Activated CD4-positive, alpha-beta memory T cell treated with anti-CD3 and anti-CD28 coated beads for 36 hours (primary cell): ENCODE measurements at places on chromosomes 2 and 18.

DNA sequence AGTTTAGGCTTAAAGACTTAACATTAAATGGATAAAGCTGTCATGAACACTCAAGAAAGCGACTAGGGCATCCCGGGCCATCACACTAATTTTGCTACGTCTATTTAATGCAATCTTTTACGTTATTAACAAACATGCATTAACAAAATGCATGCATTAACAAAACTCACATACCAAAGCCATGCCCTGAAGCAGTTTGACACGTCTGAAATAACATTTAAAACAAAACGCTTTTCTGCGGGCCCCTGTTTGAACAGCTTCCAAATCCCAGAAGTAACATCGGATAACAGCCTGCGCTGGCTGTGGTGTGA lies 458 bp downstream of the B4GALT6 start:
- H3K4me3 ChIP-seq = peak overlapping the region; percentile 79
- H3K27ac ChIP-seq = peak overlapping the region; percentile 45
- peaks cover 41% of the 10 kb centered on the region for H3K27me3 ChIP-seq
- peaks cover 24% of the 10 kb centered on the region for H3K4me1 ChIP-seq
- DNase-seq = no peak
- H3K36me3 ChIP-seq = no peaks in the 10 kb centered on the region

DNA sequence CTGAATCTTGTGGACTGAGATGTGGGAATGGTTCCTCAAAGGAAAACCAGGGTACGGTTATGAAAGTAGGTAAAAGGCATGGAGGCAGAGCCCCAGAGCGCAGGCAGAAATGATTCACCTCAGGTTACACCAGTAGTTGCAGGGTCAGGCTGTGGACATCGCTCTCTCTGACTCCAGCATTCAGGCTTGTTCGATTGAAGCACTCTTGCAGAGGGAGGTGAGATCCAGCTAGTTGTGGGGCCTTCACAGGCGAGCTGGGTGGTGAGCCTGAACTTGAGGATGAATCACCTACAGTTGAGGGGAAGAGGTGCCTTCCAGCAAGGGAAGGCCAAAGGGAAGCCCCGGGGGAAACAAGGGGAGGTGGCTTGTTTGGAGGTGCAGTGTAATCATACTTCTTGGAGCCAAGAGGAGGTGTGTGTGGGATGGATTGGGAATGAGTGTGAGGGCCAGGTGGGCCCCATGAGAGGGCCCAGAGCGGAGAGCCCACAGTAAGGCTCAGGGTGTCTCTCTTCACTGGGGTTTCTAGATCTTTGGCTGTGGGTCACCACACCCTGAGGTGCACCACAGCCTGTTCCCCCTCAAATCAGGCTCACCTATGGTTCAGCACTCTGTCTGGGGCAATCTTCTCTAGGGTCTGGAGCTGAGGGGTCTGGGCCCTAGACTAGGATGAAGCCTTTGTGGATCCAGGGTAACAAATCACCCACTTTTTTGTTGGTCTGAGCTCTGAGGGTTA lies 48.5 kb upstream of the MCFD2 start:
- no peak overlapping the region for H3K4me3 ChIP-seq
- DNase-seq = no peak
- no peaks in the 10 kb centered on the region for H3K27me3 ChIP-seq

DNA sequence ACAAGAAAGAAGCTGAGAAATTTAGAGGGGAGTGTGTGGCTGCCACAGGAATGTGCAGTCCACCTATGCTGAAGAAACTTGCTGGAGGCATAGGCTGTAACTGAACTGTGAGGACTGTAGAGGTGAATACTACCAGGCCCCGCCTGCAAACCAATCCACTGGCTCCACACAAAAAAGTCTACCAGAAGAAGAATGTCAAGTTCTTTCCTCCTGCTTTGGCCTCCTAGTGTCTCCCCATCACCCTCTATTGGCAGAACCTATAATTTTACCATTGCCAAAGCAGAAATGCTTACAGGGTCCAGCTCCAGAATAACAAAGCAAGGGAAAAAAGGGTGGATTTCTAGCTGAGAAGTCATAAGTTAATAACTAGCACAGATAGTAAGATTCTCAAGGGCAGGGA lies 5.9 kb upstream of the ATP5MC3 start:
- H3K4me3 ChIP-seq = no peak overlapping the region
- DNase-seq = no peak
- no peaks in the 10 kb centered on the region for H3K36me3 ChIP-seq
- peaks cover 17% of the 10 kb centered on the region for H3K27me3 ChIP-seq
- H3K4me1 ChIP-seq = no peaks in the 10 kb centered on the region

DNA sequence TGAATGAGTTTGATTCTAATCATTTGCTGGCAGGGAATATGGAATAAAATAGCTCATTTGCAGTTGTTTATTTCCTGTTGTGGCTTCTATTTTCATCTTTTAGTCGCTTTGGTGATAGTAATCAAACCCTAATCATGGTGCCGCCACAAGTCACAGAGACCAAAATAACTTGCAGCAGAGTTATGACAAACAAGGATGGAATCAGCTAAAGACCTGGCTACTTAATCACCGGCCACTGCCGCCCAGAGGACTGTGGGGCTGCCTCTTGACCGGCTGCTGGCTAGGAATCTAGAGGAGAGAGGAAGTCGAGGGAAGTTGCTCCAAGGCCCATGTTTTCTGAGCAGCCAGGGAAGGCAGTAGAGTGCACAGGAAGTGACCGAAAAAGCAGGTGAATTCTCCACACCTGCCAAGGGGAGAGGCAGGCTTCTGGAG lies 5.1 kb upstream of the SMAD7 start:
- H3K4me1 ChIP-seq = peaks cover 18% of the 10 kb centered on the region
- peak overlapping the region; percentile 62 for H3K27ac ChIP-seq
- no peaks in the 10 kb centered on the region for H3K27me3 ChIP-seq
- peaks cover under 1% of the 10 kb centered on the region for H3K36me3 ChIP-seq
- no peak for DNase-seq

DNA sequence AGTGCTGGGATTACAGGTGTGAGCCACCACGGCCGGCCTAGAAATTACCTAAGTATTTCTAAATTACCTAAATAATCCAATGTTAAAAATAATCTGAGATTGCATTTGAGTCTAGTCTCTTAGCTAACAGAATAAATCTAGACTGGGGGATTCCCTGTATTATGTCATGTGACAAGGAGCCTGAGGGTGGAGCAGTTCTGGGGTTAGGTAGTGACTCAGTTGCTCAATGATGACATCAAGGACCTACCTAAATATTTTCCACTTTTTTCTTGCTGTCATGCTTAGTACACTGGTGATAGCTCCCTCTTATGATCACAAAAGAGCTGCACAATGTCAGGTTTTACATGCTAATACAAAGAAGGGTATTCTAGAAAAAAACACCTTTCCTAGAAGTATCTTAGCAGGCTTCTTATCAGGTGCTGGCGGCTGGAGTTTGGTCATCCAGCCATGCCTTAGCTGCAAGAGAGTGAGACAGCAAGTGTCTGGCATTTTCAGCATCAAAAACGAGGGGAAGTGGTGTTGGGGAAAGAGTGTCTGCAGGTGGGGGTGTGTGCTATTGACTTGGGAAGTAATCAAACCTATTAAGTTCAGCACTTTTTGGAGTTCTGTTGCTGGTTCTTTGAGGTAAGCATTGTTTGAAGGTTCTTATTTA lies 17.5 kb upstream of the CEP192 start:
- peaks cover 38% of the 10 kb centered on the region for H3K36me3 ChIP-seq
- no peak for DNase-seq
- H3K4me3 ChIP-seq = no peak overlapping the region
- no peak overlapping the region for H3K27ac ChIP-seq
- H3K4me1 ChIP-seq = peaks cover 2% of the 10 kb centered on the region
- H3K27me3 ChIP-seq = no peaks in the 10 kb centered on the region

- no peak overlapping the region for H3K27ac ChIP-seq
- H3K4me3 ChIP-seq = no peak overlapping the region
- no peaks in the 10 kb centered on the region for H3K4me1 ChIP-seq
- no peak for DNase-seq
Observed at GRCh38 chr18:61719671-61720070, 173.1 kb downstream of the RNF152 start.

- DNase-seq = no peak
- H3K27ac ChIP-seq = no peak overlapping the region
- H3K4me1 ChIP-seq = no peaks in the 10 kb centered on the region
- H3K27me3 ChIP-seq = peaks cover 9% of the 10 kb centered on the region
Observed at GRCh38 chr2:240155048-240155744, 14.7 kb upstream of the OTOS start.

DNA sequence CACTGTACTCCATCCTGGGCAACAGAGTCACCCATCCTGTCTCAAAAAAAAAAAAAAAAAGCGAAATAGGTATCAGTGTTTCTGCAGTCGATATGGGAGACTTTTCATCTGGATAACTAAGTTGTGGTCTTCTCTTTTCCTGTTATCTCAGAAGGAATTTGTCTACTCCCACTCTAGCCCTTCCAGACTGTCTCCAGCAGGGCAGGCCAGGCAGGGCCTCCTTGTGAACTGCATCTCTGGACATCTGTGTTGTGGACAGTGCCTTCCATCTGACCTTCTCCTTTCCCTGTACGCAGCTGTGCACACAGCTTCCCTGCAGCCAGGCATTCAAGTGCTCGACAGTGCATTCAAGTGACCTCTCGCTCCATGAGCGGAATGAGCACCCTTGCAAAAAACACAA lies 110.2 kb downstream of the CABLES1 start:
- no peaks in the 10 kb centered on the region for H3K36me3 ChIP-seq
- no peak for DNase-seq
- H3K4me1 ChIP-seq = no peaks in the 10 kb centered on the region
- no peaks in the 10 kb centered on the region for H3K27me3 ChIP-seq
- H3K4me3 ChIP-seq = no peak overlapping the region

DNA sequence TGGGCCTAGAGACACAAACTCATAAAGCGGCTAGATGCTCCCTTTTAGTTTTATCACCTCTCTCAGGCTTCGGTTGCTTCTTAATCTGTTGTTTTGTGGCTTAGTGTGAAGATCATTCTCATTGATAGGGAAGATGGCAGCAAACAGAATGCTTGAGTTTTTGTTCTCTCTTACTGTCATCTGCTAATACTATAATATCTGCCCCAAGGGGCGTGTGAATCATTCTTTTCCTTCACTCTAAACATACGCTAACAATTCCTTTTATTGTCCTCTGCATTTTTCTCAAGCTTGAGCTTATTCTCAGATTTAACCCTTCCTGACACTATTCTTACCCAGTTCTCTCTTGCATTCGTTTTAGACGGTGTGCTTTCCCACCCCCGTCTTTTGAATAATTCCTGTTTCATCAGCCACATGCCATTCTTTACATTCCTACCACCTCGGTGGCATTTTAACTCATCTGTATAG lies 323.9 kb upstream of the NRP2 start:
- H3K4me1 ChIP-seq = no peaks in the 10 kb centered on the region
- no peak for DNase-seq
- no peak overlapping the region for H3K4me3 ChIP-seq
- H3K36me3 ChIP-seq = no peaks in the 10 kb centered on the region
- no peak overlapping the region for H3K27ac ChIP-seq

DNA sequence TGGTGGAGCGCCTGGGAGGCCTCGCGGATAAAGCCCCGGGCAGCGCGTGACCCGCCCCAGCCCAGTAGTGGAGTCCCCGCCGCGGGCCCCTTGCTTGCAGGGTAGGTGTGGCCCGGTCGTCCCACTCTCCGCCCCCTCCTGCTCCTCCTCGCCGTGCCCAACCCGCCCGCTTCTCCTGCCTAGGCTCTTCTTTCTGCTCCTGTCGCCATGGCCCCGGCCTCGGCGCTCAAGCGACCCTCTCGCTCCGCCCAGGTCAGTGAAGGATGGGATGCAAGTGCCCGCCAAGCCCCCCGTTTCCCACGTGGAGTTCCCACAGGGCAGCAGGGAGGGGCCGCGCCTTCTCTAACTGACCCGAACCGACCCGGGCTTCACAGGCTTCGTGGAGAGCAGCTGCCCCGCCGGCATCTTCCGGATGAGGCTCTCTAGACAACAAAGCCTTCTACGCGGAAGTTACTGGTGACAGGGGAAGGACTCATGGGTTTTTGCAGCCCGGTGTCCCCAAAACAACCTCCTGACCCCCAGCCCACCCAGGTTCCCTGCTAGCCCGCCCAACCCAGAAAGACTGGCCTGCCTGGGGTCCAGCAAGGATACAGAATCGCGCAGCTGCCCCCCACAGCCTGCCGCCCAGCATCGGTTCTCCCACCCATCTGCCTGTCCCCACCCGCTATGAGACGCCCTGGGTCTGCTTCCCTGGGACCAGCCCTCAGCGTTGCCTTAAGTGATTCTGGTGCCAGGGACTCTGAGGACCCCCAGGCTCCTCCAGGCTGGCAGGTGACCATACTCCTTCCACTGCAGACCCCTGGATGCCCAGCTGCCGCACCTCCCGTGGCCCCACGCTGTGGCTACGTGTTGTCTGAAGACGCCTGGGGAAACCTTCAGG lies 32.8 kb downstream of the TTC32 start:
- peak overlapping the region; percentile 84 for H3K4me3 ChIP-seq
- peaks cover 21% of the 10 kb centered on the region for H3K4me1 ChIP-seq
- no peaks in the 10 kb centered on the region for H3K36me3 ChIP-seq
- no peaks in the 10 kb centered on the region for H3K27me3 ChIP-seq
- DNase-seq = peak; percentile 70
- H3K27ac ChIP-seq = peak overlapping the region; percentile 75

DNA sequence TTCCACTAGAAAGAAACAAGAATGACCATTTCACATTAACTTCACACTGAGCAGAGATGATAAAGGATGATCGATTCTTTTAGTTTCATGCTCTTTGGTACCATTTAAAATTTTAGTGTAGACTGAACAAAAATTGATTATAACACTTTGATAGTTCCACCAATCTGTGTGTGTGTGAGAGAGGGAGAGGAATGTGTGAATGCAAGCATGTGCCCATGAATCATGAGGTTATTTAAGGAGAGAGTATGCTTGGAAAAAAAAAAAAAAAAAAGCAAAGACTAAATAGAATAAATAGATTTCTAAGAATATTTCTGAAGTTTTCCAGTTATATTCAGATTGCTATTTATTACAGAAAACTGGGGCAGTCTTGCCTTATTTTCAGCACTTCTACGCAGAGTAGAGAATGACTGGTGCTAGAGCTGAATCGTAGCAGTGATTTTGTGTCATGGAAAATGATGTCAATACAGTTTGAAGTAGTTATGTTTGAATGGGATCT lies 900.8 kb downstream of the SLC4A3 start:
- H3K36me3 ChIP-seq = no peaks in the 10 kb centered on the region
- no peak for DNase-seq
- H3K27me3 ChIP-seq = no peaks in the 10 kb centered on the region
- no peaks in the 10 kb centered on the region for H3K4me1 ChIP-seq
- no peak overlapping the region for H3K27ac ChIP-seq
- no peak overlapping the region for H3K4me3 ChIP-seq
